ENCODE measurements at places on chromosomes 13 and 19.

GRCh38 chr13:111008351-111008750, 93.5 kb upstream of the ANKRD10 start:
- no peak for DNase-seq

- no peak for DNase-seq
Measured at GRCh38 chr13:71879129-71879535, 12.1 kb upstream of the DACH1 start.

GRCh38 chr19:33902802-33903488, 106.3 kb downstream of the KCTD15 start:
- no peak for DNase-seq

- no peak for DNase-seq
Measured at GRCh38 chr13:99022941-99023340, 45.1 kb upstream of the DOCK9 start.

GRCh38 chr19:49396738-49397505, 8.9 kb downstream of the KASH5 start:
- no peak for DNase-seq

Measured in HuH-7 (cell line).